Activated CD4-positive, alpha-beta T cell treated with anti-CD3 and anti-CD28 coated beads for 36 hours (primary cell): ENCODE measurements at places on chromosomes 16 and 17.

DNA sequence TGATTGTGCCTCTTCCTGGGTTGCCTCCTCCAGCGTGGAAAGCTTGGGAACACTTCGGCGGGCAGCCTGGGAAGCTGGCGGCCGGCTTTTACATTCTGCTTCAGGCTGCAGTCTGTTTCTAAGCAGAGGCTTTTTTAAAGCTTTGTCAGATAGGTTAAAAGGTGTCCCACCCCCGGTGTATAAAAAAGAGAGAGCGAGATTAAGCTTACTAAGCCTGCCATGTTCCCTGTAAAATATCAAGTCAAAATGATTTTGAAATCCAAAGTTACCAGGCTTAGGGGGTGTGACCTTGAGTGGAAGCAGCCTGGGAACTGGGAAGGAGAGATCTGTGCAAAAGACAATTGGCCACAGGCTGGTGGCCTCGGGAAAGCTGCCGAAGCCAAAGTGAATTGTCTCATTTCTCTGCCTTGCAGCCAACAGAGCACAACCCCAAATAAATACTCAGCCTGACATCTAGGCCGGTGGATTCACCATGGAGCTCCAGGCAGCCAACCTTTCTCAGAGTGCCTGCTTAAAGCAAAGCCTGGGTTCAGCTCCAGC, 254.5 kb downstream of the FTO start:
- no peak for DNase-seq

GRCh38 chr17:50638606-50638965, 3.9 kb downstream of the ABCC3 start:
- DNase-seq = no peak

- no peak for DNase-seq
Measured at GRCh38 chr16:7103056-7103455, 229.6 kb upstream of the RBFOX1 start.

DNA sequence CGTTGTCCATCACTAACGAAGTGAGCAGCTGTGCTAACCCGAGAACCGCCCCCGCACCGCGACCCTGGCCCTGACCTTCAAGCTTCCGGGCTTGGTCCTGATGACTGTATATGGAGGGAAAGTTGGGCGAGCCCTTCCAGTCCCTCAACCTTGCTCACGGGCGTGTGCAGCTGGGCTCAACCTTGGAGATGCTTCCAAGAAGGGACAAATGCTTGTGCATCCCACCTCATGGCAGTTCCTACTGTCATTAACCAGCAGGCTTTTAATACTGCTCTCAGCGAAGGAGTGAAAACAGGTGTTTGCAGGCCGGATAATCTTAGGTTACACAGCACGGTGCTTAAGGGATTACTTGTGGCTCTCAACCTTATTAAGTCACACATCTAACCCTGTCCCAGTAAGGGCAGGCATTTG, 33.5 kb downstream of the SRL start:
- no peak for DNase-seq

- DNase-seq = no peak
Measured at GRCh38 chr17:384622-385177, 32.1 kb upstream of the RPH3AL start.

GRCh38 chr16:83023011-83023410, 396.2 kb downstream of the CDH13 start:
- no peak for DNase-seq

- no peak for DNase-seq
Measured at GRCh38 chr16:84940670-84941551, 70.4 kb downstream of the ZDHHC7 start.

DNA sequence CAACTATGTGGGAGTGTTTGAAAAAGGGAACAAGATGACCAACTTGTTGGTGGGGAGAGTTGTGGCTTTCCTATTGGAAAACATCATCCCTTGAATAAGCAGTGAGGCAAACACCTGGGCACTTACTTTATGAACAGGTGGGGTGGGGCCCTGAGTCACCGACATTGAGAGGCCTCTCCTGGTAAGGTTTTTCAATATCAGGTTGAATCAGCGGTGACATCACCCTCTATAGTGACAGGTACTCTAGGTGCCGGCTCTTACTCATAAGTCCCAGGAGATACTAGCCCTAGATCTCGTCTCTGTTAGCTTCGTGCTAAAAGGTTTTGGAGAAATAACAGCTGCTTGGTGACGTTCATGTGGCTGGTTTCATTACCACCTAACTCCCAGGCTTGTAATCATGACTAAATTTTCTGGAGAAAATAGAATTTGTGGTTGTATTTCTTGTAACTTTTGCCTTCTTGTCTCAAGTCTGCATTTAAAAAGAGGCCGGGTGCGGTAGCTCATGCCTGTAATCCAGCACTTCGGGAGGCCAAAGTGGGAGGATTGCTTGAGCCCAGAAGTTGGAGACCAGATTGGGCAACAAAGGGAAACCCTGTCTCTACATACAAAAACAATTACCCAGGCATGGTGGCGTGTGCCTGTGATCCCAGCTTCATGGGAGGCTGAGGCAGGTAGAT, 19.3 kb downstream of the CDH1 start:
- DNase-seq = peak; percentile 90

DNA sequence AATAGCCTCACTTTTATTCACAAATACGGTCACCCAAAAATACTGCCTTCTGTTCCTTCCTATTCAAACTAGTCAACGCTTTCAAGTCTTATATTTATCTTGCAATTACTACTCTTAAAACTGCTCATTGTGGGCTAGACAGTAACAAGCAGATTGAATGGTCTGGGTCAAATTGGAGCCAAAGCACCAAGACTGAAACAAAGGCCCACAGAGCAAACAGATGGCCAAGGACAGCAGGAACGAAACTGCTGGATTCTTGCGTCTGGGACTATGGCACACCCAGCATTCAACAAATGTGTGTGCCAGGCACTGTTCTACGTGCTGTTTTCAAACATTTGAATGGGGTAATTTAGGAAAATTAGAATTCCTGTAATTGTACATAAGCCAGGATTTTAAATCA, 250.1 kb upstream of the PSMD7 start:
- no peak for DNase-seq

DNA sequence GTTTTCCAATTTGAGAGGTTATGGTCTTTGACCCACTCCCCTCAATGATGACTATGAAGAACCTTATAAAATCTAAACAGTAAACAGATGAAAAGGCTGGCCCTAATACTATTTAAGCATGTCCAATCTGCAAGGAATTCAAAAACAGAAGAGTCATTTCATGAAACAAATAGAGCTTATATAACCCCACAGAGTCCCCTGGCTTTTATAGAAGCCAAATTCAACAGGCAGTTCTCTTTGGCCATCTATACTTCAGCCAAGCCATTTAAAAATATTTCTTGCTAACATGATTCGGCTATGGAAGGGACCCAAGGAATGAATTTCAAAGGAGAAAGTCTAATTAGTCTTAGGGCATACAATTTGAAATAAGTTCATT, 43.4 kb downstream of the SPOP start:
- no peak for DNase-seq

GRCh38 chr16:80288616-80289015, 252.2 kb upstream of the DYNLRB2 start:
- DNase-seq = no peak

DNA sequence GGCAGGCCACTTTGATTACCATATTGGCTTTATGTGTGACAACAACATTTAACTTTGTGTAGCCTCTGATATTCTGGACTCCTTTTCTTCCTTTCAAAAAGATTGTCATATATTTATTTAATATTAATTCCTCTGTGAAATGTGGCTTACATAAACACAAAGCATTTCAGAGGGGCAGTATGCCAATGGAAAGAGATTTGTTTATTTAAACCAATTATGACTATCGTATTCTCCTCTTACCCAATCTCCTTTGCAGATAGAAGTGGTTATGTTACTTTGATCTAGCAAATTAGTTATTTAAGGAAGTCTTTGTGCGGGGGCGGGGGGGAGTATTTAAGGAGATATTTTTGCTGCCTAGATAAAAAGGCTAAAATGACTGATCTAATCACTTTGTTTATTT, 573.7 kb upstream of the KIF2B start:
- no peak for DNase-seq

- DNase-seq = peak; percentile 85
Measured at GRCh38 chr17:42679492-42680330, 1.9 kb downstream of the CCR10 start.

DNA sequence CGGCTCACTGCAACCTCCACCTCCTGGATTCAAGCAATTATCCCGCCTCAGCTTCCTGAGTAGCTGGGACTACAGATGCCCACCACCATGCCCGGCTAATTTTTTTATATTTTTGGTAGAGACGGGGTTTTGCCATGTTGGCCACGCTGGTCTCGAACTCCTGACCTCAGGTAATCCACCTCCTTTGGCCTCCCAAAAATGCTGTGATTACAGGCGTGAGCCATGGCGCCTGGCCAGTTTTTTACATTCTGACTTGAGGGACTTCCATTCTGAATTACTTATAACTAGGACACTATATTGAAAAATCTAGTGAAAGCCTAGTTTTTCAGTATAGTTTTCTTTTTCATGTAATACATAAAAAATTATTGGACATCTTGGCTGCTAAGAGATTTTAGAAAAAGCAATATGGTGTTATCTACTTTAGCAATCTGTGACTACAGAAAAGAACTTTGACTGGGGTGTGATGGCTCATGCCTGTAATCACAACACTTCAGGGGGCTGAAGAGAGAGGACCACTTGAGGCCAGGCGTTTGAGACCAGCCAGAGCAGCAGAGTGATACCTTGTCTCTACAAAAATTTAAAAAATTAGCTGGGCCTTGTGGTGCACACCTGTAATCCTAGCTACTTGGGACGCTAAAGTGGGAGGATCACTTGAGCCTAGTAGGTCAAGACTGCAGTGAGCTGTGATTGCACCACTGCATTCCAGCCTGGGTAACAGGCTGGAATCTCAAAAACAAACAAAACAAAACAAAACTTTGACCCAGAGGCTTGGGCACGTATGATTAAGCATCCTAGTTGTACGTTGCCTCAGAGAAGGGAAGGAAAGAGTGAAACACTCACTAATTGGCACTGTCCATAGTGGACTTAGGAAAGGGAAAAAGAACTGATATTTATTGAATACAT, 26.8 kb upstream of the GOSR1 start:
- no peak for DNase-seq

DNA sequence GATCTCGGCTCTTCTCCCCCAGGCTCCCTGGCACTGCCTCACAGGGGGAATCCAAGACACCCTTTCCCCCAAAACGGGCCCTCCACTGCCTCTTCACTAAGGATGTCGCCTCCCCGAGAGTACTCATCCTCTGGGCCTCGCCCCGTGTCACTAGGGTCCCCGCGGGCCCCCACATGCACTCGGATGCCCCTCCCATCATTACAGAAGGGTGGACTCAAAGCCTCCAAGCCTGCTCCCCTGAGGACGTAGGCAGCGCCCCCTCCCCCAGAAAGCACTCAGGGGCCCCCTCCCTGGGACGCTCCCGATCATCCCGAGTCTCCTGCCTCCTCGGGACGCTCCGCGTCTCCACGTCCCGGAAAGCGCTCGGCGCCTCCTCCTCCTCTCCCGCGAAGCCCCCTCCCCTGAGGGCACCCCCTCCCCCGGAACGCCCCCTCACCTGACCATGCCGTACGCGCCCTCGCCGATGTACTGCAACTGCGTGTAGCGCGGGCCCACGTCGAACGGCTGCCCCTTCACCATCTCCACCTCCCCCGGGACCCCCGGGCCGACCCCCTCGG, 338 bp downstream of the MAPK3 start:
- DNase-seq = peak; percentile 35

GRCh38 chr16:60641067-60641665, 1395.1 kb downstream of the CDH8 start:
- no peak for DNase-seq

DNA sequence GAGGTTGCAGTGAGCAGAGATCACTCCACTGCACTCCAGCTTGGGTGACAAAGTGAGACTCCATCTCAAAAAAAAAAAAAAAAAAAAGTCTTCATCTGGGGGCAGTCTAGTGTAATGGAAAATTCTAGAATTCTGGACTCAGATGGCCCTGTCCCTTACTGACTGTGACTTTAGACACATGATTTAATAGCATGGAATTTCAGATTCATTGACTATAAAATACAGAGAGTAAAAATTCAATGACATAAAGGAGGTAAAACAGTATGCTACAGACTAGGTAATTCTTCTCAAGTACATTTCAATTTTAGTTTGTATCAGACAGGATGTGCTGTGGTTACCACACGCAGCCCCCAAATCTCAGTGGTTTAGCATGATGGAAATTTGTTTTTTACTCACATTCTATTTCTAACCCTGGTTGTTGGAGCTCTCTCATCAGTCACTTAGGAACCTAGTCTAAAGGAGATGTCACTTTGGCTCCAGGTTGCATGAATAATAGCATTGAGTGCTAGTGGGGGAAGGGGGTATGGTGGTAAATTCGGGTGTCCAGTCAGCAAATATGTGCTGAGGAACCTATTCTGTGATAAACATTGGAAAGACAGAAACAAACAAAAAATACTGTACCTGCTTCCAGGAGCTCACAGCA, 444.0 kb downstream of the XYLT1 start:
- DNase-seq = peak; percentile 68

DNA sequence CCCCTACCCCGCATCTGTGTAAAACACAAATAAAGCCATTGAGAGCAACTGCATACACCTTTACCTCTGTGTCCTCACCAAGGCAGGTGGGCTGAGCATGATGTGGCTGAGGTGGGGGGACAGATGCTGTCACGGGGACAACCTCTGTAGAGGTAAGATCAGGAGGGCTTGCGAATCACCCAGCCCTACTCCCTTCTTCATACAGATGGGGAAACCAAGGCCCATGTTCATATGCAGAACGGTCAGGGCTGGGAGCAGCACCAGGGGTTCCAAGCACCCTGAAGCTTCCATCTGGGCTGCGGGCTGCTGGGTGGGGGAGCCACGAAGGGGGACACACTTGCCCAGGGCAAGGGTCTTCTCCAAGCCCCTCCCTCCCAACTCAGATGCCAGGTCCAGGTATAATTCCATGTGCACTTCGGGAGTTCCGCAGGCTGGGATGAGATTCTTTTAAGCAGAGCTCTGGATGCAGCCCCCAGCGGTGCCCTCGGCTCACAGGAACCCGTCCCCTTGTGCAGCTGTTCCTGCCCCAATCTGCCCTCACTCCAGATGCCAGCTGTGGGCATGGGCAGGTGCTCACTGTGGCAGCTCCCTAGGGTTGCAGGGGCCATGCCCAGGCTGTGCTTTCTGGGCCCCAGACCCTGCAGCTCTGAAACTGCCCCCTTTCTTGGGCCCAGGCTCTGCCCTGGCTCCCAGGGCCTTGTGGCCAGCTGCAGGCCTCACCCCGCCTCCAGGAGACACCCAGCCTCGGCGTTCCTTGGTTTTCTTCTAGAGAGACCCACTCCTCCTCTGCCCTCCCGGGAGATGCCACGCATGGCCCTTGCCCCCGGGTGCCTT, 9.6 kb downstream of the CTRB1 start:
- DNase-seq = no peak

DNA sequence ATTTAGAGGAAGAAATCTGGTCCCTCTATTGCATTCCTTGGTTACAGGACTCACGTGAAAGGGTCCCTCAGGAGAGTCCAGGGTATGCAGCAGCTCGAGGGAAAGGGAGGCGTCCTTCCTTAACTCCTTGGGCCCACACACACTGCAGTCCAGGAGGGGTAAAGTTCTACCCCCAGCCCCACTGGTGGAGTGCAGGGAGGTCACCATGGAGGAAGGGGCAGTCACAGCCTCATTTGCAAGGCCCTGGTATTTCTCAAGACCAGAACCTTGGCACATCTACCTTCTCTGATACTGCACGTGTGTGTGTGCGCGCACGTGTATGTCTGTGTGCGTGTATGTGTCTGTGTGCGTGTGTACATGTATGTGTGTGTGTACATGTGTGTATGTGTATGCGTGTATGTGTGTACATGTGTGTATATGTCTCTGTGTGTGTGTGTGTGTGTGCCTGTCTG, 11.1 kb downstream of the HIC1 start:
- no peak for DNase-seq
